Cortex of kidney (tissue), 1 donor: ENCODE measurements at places on chromosomes 1 and 21.

DNA sequence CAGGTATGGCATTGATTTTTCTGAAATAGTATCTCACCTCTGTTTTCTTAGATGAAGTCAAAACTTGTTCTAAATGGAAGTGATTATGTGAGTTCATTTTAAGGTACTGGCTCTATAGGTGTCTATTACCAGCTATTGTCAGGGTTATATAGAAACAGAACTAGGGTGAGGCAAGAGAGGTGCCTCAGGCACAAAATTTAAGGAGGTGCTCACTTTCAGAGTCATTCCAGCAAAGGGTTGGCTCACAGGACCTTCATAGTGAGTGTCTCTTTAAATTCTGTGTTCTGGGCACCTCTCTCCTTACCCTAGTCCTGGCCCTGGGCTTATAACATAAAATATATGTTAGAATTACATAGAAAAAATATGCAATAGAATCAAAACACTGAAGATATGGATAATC is 49.3 kb downstream of the KIAA0319L start:
- DNase-seq: no peak

GRCh38 chr1:83845437-83846071 is 153.4 kb downstream of the TTLL7 start:
- DNase-seq: no peak

GRCh38 chr21:14545906-14546480 is at the start of gene SAMSN1:
Gene SAMSN1 (minus strand): TSS chr21:14546315. CDS start chr21:14546261, 54 bp downstream.
- DNase-seq: no peak

DNA sequence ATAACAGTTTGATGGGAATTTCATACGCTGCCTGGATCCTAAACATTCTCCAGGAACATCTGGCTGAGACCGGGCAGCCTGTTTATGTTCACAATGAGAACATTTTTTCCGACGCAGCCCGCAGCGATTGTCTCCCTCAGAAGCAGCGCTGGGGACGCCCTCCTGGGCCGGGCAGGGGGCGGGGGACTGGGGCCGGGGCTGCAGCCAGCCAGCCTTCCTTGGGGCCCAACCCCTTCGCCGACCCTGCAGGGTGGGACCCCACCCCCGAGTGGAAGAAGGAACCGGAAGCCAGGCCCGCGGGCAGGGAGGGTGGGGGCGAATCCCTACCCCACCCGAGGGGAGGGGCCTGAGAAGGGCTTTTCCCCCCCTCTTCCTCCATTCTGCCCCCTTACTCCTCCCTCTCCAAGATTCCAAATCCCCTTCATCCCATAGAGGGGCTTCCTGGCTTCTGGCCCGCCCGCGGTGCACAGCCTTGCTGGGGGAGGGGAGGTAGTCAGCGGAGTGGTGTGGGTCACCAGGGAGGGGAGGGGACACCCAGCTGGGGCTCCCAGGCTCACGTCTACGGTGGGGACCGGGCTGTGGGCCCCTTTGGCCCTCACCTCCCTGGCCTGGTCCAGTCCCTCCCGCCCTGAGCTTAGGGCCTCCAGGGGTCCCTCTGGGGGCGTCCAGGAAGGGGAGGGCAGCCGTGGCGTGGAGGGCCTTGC is 60.6 kb downstream of the WNT9A start:
- DNase-seq: no peak

DNA sequence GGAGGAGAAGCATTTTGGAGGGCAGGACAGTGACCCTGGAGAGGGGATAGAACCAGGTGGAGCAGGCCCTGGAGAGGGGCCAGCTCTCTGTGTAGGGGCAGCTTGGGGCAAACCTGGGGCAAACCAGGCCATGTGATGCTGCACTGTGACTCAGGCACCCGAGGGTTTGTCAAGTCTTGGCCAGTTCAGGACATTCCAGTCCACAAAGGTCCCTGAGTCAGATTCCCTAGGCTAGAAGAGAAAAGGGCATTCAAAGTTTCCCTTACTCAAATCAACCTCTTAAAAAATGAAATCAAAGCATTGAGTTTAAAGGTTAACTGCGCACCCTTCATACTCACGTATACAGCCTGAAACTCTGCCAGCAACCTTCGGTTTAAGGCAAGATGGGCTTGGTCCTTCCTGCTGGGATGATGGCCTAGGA is 25.2 kb upstream of the PLA2G2C start:
- DNase-seq: no peak

- no peak for DNase-seq
These were observed 47.5 kb upstream of the SLC19A1 start for GRCh38 chr21:45589686-45590245.

- no peak for DNase-seq
These were observed 24.7 kb upstream of the PEF1 start for GRCh38 chr1:31669433-31669785.

GRCh38 chr1:119371815-119372214 is 3.2 kb downstream of the HAO2 start:
- DNase-seq: no peak

GRCh38 chr1:156848461-156849150 is 10.3 kb downstream of the INSRR start:
- DNase-seq: no peak

GRCh38 chr1:109769330-109770078 is 5.8 kb upstream of the EPS8L3 start:
- DNase-seq: no peak

DNA sequence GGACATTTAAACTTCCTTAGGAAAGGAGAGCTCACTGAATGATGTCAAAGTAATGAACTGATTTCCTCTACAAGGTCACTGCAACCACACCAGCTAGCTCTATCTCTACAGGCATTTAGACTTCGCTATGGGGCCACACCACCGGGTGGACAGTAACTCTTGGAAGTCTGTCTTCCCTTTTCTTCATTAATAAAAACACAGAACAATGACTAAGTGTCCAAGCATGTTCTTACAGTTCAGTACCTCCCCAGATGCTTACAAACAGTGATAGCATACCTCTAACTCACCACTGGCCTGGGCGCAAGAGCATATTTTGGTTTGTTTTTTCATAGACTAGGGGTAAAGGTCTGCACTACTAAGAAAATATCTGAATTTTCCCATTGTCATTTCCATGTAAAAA is 54.6 kb downstream of the SIM2 start:
- no peak for DNase-seq

DNA sequence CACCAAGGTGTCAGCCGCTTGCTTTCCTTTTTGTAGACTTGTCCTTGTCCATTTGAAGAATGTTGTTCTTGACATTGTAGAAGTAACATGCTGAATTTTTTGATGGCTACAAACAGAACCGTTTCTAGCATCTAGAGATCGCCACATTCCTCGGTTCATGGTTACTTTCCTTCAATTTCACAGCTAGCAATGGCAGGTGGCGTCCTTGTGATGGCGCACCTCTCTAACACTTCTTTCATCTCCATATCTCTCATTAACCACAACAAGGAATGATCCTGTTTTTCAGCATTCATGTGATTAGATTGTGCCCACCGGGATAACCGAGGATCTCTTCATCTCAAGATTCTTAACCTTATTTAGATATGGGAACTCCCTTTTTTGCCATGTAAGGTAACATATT is 2129.8 kb downstream of the NCAM2 start:
- no peak for DNase-seq

DNA sequence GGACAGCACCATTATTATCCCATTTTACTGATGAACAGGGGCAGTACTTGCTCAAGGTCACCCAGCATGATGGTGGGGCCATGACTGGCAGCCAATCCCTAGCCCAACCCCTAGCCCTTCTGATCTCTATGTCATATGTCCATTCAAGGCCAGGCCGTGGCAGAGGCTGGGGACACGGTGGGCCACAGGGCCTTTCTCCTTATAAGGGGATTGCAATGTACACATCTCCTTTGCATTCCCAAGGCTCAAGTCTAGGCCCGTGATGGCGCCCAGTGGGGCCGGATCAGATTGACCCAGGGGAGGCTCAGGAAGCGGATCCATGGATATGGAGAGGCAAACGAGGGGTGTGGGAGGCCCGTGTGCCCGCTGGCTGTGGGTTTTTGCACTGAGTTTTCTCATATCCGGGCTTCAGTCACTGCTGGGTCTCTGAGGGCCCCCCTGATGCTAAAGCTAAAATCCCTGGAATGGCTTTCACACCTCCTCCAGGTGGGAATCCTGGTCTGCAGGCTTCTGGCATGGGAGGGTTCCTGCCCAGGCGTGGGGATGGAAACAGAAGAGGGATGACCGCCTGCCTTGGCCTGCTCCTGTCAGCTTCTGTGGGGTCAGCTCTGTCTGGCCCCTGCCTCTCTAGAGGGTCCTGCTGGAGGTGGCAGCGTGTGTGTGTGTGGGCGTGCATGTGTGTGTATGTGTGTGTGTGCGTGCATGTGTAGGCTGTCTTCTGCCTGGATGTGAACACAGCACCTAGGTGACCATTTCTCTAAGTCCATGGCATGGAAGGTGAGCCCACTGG is 2.1 kb downstream of the MYOM3 start:
- DNase-seq: no peak

- no peak for DNase-seq
These were observed 33.3 kb upstream of the ERG start for GRCh38 chr21:38531591-38531990.

DNA sequence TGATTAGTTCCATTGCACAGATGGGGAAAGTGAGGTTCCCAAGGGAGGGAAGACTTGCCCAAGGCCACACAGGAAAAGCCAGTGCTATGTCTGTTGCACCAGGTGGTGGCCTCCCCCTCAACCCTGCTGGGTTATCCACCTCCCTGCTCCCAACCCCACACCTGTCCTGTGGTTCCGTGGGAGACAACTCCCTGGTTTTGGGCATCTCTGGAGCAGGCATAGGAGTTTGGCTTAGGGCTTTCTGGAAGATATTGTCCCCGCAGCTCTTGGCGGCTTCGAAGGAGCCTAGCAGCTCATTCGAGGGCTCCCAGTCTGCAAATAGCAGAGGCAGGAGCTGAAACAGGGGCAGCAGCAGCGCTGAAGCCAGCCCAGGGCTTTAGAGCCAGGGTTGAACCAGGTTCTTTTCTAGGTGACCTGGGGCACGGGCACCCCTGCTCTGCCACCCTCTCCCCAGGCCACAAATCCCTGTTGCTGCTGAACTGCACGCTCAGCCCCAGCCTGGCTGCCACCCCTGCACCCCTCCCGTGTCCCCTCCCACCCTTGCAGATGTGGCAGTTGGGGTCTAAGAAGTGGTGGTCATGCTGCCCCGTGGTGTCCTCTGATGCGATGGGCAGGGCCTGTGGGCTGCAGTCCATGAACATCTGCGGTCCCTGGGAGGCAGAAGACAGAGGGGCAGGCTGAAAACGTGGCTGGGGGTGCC is 22.1 kb downstream of the SPOCD1 start:
- DNase-seq: no peak

GRCh38 chr1:93669369-93669768 is 12.3 kb downstream of the BCAR3 start:
- DNase-seq: no peak

GRCh38 chr1:205583461-205584130 is 48.2 kb downstream of the ELK4 start:
- DNase-seq: no peak

GRCh38 chr1:234345237-234345636 is 28.0 kb upstream of the COA6 start:
- no peak for DNase-seq

- DNase-seq: no peak
These were observed 28.6 kb downstream of the UAP1 start for GRCh38 chr1:162590101-162590500.

GRCh38 chr1:204407295-204407971 is 4.2 kb downstream of the PPP1R15B start:
- DNase-seq: no peak

GRCh38 chr1:26839339-26839722 is 12.8 kb downstream of the ZDHHC18 start:
- DNase-seq: no peak

- DNase-seq: no peak
These were observed 27.2 kb downstream of the RCC2 start for GRCh38 chr1:17412093-17412870.

GRCh38 chr1:155184351-155184811 is 10.7 kb downstream of the TRIM46 start:
- DNase-seq: no peak

GRCh38 chr1:216420263-216420662 is 3.0 kb downstream of the USH2A start:
- no peak for DNase-seq

- no peak for DNase-seq
These were observed 9.6 kb upstream of the ECE1 start for GRCh38 chr1:21299780-21300395.

- DNase-seq: no peak
These were observed 279.2 kb downstream of the RPS6KC1 start for GRCh38 chr1:213330281-213330680.

DNA sequence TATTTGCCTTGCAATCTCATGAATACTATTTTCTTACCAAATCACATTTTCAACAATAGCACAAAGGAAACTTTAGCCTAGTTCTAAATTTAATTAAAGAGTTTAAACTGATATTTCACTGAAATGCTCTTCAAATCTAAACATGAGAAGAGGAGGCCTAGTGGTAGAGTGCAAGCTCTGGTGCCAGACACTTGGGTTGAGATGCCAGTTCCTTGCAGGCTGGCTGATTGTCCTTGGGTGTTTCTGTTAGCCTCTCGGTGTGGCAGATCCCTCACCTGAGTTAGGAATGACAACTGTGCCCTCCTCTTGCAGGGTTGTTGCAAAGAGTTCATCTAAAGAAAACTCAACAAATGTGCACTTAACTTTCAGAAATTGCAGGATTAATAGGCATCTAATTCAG is 12.5 kb downstream of the ZBTB21 start:
- DNase-seq: no peak

DNA sequence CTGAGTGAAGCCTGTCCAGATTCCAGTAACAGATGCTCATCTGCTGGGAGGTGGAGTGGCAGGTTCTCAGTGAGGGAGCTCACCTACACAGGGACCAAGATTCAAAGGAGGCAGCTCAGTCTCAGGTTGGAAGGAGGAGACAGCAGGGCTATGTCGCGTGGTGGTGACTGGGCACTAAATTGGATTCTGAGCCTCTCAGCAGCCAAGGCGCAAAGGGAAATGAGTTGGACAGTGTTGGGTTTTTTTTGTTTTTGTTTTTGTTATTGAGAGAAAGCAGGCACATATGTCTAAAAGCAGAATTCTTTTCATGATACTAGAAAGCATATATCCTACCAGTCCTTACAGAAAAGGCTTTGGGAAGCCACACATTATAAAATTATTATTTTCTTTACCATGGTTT is 26.2 kb downstream of the UMODL1 start:
- DNase-seq: no peak

GRCh38 chr1:100543640-100544039 is 5.7 kb downstream of the GPR88 start:
- DNase-seq: no peak

GRCh38 chr1:213067352-213067751 is 16.3 kb downstream of the RPS6KC1 start:
- no peak for DNase-seq

DNA sequence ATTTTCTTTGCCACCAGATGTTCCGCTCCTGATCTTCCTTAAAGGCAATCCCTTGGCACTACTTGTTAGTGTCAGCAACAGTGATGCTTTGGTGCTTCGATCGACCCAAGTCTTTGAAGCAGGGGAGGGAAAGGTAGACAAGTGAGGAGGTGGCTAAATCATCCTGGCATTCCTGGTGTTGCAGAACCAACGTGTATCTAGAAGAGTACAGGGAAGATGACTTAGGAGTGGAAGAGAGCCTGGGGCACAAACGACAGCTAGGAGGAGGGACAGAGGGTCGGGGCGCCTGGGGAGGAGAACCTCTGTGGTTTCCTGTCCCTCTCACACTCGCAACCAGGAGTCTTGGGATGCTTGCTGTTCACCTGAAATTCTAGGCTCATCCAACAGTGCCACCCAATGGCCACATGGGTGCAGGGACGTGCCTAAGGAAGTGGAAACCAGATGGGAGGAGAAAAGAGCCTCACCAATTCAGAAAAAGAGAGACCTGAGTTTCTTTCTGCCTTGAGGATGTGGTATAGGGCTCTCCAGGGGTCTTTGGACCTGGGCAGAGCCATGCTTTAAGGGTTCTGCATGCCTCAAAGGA is 9.5 kb upstream of the KCNA2 start:
- no peak for DNase-seq

- no peak for DNase-seq
These were observed 354.3 kb downstream of the SRGAP2C start for GRCh38 chr1:121538943-121539575.
